Ascending aorta (tissue), 2 donors: ENCODE measurements at places on chromosomes 7 and 10. TPM values are rescaled to one million over a fixed set of nuclear protein-coding genes. Genes with fewer than 3 reads are reported as not detected.

GRCh38 chr7:148695953-148696352, 2.8 kb upstream of the CUL1 start:
- H3K36me3 ChIP-seq, result no peaks in the 10 kb centered on the region
- no peak overlapping the region for H3K4me3 ChIP-seq
- no peak overlapping the region for H3K27ac ChIP-seq
- DNase-seq, result no peak
- H3K4me1 ChIP-seq, result peaks cover 6% of the 10 kb centered on the region

GRCh38 chr10:91345716-91346115, 64.4 kb upstream of the HECTD2 start:
- no peak overlapping the region for H3K27ac ChIP-seq
- DNase-seq, result no peak
- H3K4me3 ChIP-seq, result no peak overlapping the region
- peaks cover 12% of the 10 kb centered on the region for H3K4me1 ChIP-seq
- H3K36me3 ChIP-seq, result no peaks in the 10 kb centered on the region
- no peaks in the 10 kb centered on the region for H3K27me3 ChIP-seq

DNA sequence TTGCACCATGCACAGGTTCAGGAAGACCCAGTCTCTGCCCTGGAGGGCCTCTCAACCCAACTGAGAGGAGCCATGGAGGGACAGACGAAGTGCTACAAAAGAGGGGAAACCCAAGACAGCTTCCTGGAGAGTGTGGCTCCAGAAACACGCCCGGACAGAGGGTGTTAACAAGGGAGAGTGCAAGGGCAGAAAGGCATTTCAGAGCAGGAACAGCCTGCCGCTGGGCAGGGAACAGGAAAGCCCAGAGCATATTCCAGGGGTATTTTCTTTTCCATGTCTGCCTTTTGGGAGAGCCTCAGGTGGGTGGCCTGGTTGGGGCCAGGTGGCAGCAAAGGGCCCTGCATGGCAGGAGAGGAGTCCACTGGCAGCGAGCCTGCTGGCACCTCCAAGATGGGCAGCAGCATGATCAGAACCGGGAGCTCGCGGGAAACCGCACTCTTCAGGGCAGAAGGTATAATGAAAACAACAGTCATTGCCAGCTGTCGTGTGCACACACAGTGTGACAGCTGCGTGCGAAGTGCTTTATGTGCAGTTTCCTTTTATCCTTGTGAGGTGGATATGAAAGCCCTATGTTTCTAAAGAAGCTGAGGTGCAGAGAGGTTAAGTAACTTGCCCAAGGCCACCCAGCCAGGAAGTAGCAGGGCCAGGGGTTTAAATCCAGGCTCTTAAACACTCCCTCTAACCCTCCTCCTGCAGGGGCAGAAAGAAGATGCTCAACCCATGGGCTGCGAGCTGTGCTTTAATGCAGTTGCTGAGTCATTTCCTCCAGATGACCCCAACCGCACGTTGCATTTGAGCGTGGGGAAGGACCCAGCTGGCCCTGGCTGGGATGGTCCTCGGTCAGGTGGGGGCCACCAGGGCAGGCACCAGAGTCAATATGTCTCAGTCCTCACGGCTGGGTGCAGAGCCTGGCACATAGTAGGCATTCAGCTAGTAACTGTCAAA, 128.6 kb downstream of the OAT start:
- no peak for DNase-seq
- no peaks in the 10 kb centered on the region for H3K36me3 ChIP-seq
- no peak overlapping the region for H3K4me3 ChIP-seq

DNA sequence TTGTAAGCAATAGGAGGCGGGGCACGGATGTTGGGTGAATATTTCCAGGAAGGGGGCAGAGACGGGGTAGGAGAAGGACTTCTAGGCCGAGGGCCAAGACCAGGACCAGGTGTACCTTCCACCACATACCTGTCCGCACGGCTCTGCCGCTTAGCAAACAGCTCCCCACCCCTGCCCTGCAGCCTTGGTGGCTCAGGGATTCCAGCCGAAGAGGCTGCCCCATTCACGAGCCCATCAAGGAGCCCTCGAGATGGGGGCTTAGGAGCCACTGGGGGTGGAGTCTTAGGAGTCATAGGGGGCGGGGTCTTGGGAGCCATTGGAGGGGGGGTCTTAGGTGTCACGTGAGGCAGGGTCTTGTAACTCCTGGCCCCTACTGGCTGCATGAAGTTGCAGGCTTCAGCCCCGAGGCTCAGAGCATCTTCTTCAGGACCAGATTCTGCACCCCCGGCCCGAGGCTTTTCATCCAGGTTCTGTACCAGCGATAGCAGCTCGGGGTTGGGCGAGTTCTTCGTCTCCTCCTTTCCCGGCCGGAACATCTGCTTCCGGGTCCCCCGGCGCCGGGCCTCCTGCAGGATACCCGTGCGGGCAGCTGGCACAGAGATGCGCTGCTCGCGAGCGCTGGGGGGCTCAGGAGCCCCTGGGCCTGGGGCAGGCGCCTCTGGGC, 6.1 kb upstream of the MYOZ1 start:
- peaks cover 13% of the 10 kb centered on the region for H3K4me1 ChIP-seq
- no peaks in the 10 kb centered on the region for H3K36me3 ChIP-seq
- H3K4me3 ChIP-seq, result peak overlapping the region; percentile 91
- DNase-seq, result peak; percentile 78

- no peak overlapping the region for H3K27ac ChIP-seq
- H3K4me3 ChIP-seq, result no peak overlapping the region
- H3K27me3 ChIP-seq, result no peaks in the 10 kb centered on the region
These were observed 77.9 kb downstream of the HIPK2 start for GRCh38 chr7:139699640-139700504.

GRCh38 chr10:25107756-25108155, 67.0 kb upstream of the GPR158 start:
- H3K4me3 ChIP-seq, result no peak overlapping the region
- no peaks in the 10 kb centered on the region for H3K4me1 ChIP-seq
- H3K27ac ChIP-seq, result no peak overlapping the region

GRCh38 chr10:71504168-71504567, 107.4 kb downstream of the CDH23 start:
- H3K27ac ChIP-seq, result no peak overlapping the region
- no peaks in the 10 kb centered on the region for H3K4me1 ChIP-seq
- H3K27me3 ChIP-seq, result no peaks in the 10 kb centered on the region
- DNase-seq, result no peak
- H3K36me3 ChIP-seq, result no peaks in the 10 kb centered on the region

GRCh38 chr10:77898323-77899079, 28.1 kb downstream of the DLG5 start:
- DNase-seq, result no peak
- H3K27ac ChIP-seq, result no peak overlapping the region
- no peaks in the 10 kb centered on the region for H3K27me3 ChIP-seq
- no peak overlapping the region for H3K4me3 ChIP-seq
- H3K36me3 ChIP-seq, result no peaks in the 10 kb centered on the region

DNA sequence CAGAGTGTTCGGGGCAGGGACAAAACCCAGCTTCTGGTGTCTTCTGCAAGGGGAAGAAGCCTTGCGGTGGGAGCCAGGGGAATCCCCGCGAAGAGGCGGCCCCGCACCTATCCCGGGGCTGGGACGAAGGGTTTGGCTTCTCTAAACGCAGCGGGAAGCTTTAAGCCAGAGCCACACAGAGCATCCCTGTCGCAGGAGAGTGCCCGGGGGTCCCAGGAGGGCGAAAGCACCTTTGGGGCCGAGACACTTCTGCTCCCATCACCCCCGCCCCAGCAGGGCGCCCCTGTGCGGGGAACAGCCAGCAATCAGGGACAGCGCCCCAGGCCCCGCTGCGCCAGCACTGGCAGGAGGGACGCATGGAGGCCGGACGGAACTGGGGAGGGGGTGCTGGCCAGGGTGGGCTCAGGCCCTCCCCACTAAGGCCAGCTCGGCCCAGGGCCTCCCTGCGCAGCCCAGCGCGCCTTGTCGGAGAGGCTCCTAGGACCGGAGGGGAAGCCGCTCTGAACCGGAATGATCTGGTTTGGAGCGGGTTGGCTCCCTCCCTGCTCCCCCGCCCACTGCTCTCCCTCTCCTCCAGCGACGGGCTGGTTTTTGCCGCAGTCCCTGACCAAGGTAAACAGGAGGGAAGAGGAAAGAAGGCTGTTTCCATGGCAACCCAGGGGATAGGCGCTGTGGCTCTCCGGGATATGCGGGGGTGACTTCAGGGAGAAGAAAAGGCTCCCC, 63.9 kb downstream of the TMEM209 start:
- H3K4me1 ChIP-seq, result peaks cover 12% of the 10 kb centered on the region
- DNase-seq, result no peak
- peaks cover 12% of the 10 kb centered on the region for H3K36me3 ChIP-seq
- H3K27ac ChIP-seq, result peak overlapping the region; percentile 66
- no peaks in the 10 kb centered on the region for H3K27me3 ChIP-seq

GRCh38 chr10:30158325-30158960, 99.1 kb upstream of the JCAD start:
- H3K27me3 ChIP-seq, result no peaks in the 10 kb centered on the region
- no peak overlapping the region for H3K27ac ChIP-seq
- no peaks in the 10 kb centered on the region for H3K4me1 ChIP-seq
- DNase-seq, result no peak
- H3K36me3 ChIP-seq, result no peaks in the 10 kb centered on the region

AKR1E2 gene
- total RNA-seq, result 0.53 TPM

WDR86 gene
- total RNA-seq, result 4.0 TPM

ADRA2A gene
- total RNA-seq, result 23.5 TPM

KCNH2 gene
- not detected for total RNA-seq

MSS51 gene
- not detected for total RNA-seq

ANKRD22 gene
- not detected for total RNA-seq

ZNF511 gene
- 51.8 TPM for total RNA-seq

PDE6C gene
- not detected for total RNA-seq

MRPL32 gene
- total RNA-seq, result 24.3 TPM
